Astrocyte (in vitro differentiated cells and primary cell): ENCODE measurements at places on chromosomes 4 and X. TPM values are rescaled to one million over a fixed set of nuclear protein-coding genes. Genes with fewer than 3 reads are reported as not detected.

Gene TMEM154
- 11.5 and 13.2 TPM in 2 replicates for total RNA-seq

GRCh38 chr4:31089815-31090214 lies 369.6 kb downstream of the PCDH7 start:
- H3K27ac ChIP-seq, result peak overlapping the region; percentile 71
- H3K36me3 ChIP-seq, result no peaks in the 10 kb centered on the region
- H3K4me1 ChIP-seq, result peaks cover 11% of the 10 kb centered on the region
- no peak overlapping the region for H3K4me3 ChIP-seq
- no peaks in the 10 kb centered on the region for H3K27me3 ChIP-seq

DNA sequence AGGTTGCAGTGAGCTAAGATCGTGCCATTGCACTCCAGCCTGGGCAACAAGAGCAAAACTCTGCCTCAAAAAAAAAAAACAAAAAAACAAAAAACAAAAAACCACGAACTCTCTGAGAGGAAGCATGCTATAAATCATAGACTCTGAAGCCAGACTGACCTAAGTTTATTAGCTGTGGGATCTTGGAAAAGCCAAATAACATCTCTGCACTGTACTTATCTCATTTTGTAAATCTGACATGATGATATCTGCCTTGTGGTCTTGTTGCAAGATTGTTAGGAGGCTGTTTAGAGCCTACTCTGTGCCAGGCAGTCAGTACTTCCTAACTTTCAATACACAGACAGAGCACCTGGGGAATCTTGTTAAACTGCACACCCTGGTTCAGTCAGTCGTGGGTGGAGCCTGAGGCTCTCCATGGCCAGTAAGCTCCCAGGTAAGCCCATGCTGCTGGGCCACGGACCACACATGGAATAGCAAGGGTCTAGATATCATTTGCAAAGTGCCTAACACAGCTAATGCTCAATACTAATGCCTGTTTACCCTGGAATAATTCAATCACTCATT lies 107.6 kb upstream of the SMIM10 start:
- H3K4me3 ChIP-seq, result no peak overlapping the region
- no peak overlapping the region for H3K27ac ChIP-seq
- H3K4me1 ChIP-seq, result peaks cover 10% of the 10 kb centered on the region
- no peaks in the 10 kb centered on the region for H3K36me3 ChIP-seq

- H3K4me1 ChIP-seq, result no peaks in the 10 kb centered on the region
- H3K27ac ChIP-seq, result no peak overlapping the region
- H3K36me3 ChIP-seq, result no peaks in the 10 kb centered on the region
- no peak overlapping the region for H3K4me3 ChIP-seq
- DNase-seq, result no peak
These were observed 28.2 kb upstream of the PGK1 start for GRCh38 chrX:78075787-78076389.

DNA sequence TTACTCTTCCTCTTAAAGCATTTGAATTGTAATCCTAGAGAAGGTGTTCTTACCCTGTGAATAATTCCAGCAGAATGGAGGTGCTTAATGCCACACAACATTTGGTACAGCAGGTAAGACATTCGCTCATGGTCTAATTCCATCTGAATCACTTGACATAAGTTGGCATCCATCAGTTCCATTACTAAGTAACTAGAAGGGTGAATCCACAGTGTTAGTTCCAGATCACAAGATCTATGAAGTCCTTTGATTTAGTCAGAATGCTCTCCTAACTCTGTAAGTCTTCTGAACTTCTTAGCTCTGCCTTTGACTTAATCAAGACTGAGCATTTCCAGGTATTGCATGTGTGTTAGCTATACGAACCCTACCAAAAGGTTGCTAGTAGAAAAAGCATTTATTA lies 258.0 kb downstream of the MAPK10 start:
- no peaks in the 10 kb centered on the region for H3K27me3 ChIP-seq
- DNase-seq, result no peak
- H3K36me3 ChIP-seq, result no peaks in the 10 kb centered on the region
- no peaks in the 10 kb centered on the region for H3K4me1 ChIP-seq
- H3K4me3 ChIP-seq, result no peak overlapping the region

DNA sequence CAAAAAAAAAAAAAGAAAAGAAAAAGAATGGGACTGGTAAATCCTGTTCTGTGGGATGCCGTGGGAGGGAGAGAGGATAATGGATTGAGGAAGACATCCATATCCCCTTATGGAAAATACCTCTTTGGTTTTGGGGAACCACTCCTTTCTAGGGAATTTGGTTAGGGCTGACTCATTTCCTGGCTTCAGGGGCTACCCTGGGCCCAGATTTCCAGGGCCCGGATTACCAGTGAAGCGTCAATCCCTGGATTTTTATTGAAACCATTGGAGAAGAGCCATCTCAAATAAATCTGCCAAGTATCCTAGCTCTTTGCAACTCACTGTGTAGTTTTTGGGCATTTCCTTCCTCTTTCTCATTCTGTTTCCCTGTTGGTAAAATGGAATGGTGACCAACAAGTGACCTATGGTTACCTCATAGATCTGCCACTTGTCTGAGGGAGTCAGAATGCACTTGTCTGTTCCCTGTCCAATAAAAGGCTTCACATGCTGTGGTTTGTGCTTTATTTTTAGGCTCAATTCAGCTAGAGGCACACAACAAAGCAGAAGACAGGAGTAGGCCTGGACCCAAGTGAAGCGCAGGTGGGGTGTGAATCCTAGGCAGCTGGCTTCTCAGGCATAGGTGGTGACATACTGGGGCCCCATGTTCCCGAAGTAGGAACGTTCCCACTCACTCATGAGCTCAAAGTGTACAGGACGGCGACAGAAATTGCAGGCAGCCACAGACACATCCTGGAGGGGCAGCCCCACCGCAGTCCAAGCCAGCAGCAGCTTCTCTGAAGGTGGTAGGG lies 8.6 kb downstream of the APEX2 start:
- peak; percentile 68 for DNase-seq
- H3K4me1 ChIP-seq, result peaks cover 17% of the 10 kb centered on the region
- H3K4me3 ChIP-seq, result no peak overlapping the region
- no peaks in the 10 kb centered on the region for H3K27me3 ChIP-seq
- H3K36me3 ChIP-seq, result peaks cover 6% of the 10 kb centered on the region

- peak overlapping the region; percentile 66 for H3K4me3 ChIP-seq
- H3K36me3 ChIP-seq, result no peaks in the 10 kb centered on the region
- H3K27me3 ChIP-seq, result no peaks in the 10 kb centered on the region
- no peak for DNase-seq
These were observed 708 bp downstream of the BCLAF3 start for GRCh38 chrX:19990151-19990555.

- no peaks in the 10 kb centered on the region for H3K27me3 ChIP-seq
- peaks cover 65% of the 10 kb centered on the region for H3K36me3 ChIP-seq
These were observed 170.9 kb downstream of the AFAP1 start for GRCh38 chr4:7768736-7769135.

DNA sequence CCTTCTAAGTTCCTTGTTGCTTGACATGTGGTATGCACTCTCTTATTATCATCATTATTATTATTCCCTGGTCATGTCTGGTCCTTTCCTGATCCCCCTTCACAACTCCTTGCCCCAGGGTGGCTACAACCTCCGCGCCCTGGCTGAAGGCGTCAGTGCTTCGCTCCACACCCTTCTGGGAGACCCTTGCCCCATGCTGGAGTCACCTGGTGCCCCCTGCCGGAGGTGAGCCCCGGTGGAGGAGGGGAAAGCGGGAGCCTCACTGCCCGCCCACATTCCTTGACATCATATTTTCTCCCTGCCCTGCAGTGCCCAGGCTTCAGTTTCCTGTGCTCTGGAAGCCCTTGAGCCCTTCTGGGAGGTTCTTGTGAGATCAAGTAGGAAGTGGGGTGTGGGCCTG lies 11.0 kb upstream of the ERAS start:
- H3K27ac ChIP-seq, result no peak overlapping the region
- H3K4me3 ChIP-seq, result no peak overlapping the region
- no peak for DNase-seq
- no peaks in the 10 kb centered on the region for H3K36me3 ChIP-seq
- no peaks in the 10 kb centered on the region for H3K4me1 ChIP-seq
- H3K27me3 ChIP-seq, result no peaks in the 10 kb centered on the region

Gene CFAP47
- total RNA-seq, result not detected in 2 replicates

DNA sequence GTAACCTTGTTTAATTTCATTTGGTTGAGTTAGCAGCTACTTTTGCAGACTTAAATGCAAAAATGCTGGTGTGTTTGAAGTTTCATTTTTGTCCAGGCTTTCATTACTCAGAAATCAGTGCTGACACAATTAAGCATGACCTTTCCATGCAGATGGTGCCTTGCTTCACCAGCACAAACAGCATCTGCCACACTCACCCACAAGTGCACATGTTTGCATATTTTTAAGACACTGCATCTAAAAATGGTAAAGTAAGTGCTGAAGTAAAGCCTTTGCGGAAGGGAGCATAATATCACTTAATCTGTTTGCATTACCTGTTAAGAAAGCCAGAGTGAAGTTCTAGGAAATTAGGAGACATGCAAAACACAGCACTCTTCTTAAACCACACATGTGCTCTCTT lies 7.3 kb upstream of the DAPP1 start:
- no peaks in the 10 kb centered on the region for H3K36me3 ChIP-seq
- no peak overlapping the region for H3K27ac ChIP-seq
- H3K27me3 ChIP-seq, result peaks cover 4% of the 10 kb centered on the region
- no peaks in the 10 kb centered on the region for H3K4me1 ChIP-seq
- no peak for DNase-seq
- no peak overlapping the region for H3K4me3 ChIP-seq

GRCh38 chrX:98380106-98380505 lies 1496.4 kb downstream of the RPA4 start:
- H3K27ac ChIP-seq, result no peak overlapping the region
- no peak overlapping the region for H3K4me3 ChIP-seq
- H3K36me3 ChIP-seq, result no peaks in the 10 kb centered on the region
- H3K4me1 ChIP-seq, result no peaks in the 10 kb centered on the region
- DNase-seq, result no peak
- H3K27me3 ChIP-seq, result no peaks in the 10 kb centered on the region

Gene FRYL
- total RNA-seq, result 70.0 and 72.0 TPM in 2 replicates

GRCh38 chr4:179919587-179919986 lies 2323.6 kb upstream of the TENM3 start:
- H3K27ac ChIP-seq, result no peak overlapping the region
- DNase-seq, result no peak
- no peak overlapping the region for H3K4me3 ChIP-seq
- no peaks in the 10 kb centered on the region for H3K27me3 ChIP-seq

Gene FAT4
- 7.4 and 8.0 TPM in 2 replicates for total RNA-seq

Gene PAGE2B
- total RNA-seq, result not detected in 2 replicates

GRCh38 chr4:147794787-147795413 lies 63.0 kb downstream of the ARHGAP10 start:
- no peak for DNase-seq
- H3K36me3 ChIP-seq, result no peaks in the 10 kb centered on the region
- peaks cover 4% of the 10 kb centered on the region for H3K4me1 ChIP-seq
- H3K27ac ChIP-seq, result no peak overlapping the region
- no peaks in the 10 kb centered on the region for H3K27me3 ChIP-seq
- no peak overlapping the region for H3K4me3 ChIP-seq

- no peak overlapping the region for H3K4me3 ChIP-seq
- no peaks in the 10 kb centered on the region for H3K36me3 ChIP-seq
- no peaks in the 10 kb centered on the region for H3K4me1 ChIP-seq
These were observed 1461.7 kb downstream of the ADGRL3 start for GRCh38 chr4:62661821-62662220.

Gene MMRN1
- total RNA-seq, result 0.17 and 0.34 TPM in 2 replicates

Gene PCYT1B
- 5.6 and 6.3 TPM in 2 replicates for total RNA-seq

DNA sequence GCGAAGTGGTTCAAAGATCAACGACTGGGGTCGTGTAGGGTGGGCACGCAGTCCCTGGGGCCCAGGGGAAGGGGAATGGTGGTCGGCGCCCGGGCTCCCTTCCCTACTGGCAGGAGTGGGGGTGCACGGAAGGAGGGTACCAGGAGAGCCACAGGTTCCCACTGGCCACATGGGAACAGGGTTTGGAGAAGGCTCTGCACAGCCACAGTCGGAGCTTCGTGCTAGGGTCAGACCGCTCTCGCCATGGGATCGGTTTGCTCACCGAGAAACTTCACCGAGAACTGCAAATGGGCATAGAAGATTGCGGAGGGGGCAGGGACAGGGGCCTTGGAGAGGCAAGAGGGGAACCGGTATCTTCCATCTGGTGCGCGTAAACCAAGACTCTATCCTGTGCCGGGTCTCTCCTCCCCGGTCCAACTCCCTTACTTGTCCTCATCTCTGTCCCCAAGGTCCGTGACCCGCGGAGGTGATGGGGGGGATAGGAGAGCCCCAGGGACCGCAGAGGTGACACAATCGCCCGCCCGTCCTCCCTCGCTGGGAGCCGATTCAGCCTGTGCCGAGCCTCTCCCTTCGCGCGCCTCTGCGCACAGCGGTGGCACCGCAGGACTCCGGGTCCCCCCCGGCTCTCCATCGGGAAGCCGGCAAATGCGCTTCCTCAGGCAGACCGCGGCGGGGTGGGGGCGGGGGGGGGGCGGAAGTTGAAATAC lies 1.0 kb downstream of the SCD5 start:
- H3K4me3 ChIP-seq, result peak overlapping the region; percentile 68
- no peak overlapping the region for H3K27ac ChIP-seq
- no peaks in the 10 kb centered on the region for H3K36me3 ChIP-seq
- H3K4me1 ChIP-seq, result peaks cover 25% of the 10 kb centered on the region
- no peaks in the 10 kb centered on the region for H3K27me3 ChIP-seq

DNA sequence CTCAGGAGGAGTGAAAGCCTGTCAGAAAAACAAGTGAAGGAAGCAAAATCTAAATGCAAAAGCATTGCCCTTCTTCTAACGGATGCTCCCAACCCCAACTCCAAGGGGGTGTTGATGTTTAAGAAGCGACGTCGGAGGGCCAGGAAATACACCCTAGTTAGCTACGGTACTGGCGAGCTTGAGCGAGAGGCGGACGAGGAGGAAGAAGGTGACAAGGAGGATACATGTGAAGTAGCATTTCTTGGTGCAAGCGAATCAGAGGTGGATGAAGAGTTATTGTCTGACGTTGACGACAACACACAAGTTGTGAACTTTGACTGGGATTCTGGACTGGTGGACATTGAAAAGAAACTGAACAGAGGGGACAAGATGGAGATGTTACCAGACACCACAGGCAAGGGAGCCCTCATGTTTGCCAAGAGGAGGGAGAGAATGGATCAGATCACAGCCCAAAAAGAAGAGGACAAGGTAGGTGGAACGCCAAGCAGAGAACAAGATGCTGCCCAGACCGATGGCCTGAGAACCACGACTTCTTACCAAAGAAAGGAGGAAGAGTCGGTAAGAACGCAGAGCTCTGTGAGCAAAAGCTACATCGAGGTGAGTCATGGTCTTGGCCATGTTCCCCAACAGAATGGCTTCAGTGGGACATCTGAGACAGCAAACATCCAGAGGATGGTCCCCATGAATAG lies 105.6 kb upstream of the MYOZ2 start:
- H3K27ac ChIP-seq, result no peak overlapping the region
- no peak for DNase-seq
- no peaks in the 10 kb centered on the region for H3K36me3 ChIP-seq
- H3K4me3 ChIP-seq, result no peak overlapping the region
